ENCODE measurements at places on chromosomes 12 and 14.

DNA sequence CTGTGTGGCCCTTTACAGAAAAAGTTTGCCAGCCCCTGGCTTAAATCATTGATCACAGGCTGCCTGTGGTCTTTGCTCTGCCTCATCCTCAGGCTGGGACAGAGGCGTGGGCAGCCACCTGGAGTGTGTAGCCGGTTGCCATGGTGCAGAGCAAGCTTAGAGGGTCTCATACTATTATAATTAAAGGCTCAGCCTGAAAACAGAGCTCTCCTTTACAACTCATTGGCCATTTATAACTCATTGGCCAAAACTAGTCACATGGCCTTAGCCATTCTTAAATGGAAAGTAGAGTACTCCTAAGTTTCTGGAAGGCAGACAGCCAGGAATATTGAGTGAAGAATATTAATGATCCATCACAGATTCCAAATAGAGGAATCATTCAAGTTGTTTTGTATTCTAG lies 3.0 kb downstream of the HSP90B1 start:
- DNase-seq = no peak

GRCh38 chr14:90159146-90159545 lies 97.2 kb upstream of the PSMC1 start:
- no peak for DNase-seq

DNA sequence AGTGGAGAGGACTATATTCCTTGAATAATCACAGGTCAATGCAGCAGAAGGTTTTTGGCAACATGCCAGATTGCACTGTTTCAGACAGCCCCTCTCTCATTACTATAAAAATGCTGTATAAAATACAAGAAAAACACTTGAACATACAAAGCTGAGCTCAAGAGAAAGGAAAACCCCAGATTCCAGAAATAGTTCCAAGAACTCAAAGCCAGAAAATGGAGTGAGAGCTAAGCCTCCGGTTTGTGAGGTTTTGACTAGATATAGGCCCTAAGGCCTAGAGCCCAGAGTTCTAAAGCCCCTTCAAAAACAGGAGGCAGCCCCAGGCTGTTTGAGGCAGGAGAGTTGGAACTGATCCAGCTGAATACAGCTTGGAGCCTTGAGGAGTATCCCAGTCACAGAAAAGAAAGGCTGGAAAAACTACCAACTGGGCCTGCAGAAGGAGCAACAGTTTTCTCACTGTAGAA lies 29.4 kb upstream of the ACTN1 start:
- no peak for DNase-seq

- DNase-seq = no peak
These were observed 1.9 kb downstream of the ASCL1 start for GRCh38 chr12:102959391-102959790.

DNA sequence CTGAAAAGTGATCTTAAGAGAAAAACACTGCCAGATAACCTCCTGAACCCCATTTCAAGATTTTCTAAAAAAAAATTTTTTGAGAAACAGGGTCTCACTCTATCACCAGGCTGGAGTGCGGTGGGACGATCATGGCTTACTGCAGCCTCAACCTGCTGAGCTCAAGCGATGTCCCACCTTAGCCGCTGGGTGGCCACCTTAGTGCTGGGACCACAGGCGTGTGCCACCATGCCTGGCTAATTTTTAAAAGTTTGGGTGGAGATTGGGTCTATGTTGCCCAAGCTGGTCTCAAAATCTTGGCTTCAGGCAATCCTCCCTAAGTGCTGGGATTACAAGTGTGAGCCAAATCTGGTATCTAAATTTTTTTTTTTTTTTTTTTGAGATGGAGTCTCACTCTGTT lies 3.4 kb downstream of the PNMA1 start:
- DNase-seq = no peak

- no peak for DNase-seq
These were observed 107.5 kb downstream of the TMEM260 start for GRCh38 chr14:56687123-56687522.

- no peak for DNase-seq
These were observed 278.1 kb downstream of the SLC6A15 start for GRCh38 chr12:84634526-84634925.

DNA sequence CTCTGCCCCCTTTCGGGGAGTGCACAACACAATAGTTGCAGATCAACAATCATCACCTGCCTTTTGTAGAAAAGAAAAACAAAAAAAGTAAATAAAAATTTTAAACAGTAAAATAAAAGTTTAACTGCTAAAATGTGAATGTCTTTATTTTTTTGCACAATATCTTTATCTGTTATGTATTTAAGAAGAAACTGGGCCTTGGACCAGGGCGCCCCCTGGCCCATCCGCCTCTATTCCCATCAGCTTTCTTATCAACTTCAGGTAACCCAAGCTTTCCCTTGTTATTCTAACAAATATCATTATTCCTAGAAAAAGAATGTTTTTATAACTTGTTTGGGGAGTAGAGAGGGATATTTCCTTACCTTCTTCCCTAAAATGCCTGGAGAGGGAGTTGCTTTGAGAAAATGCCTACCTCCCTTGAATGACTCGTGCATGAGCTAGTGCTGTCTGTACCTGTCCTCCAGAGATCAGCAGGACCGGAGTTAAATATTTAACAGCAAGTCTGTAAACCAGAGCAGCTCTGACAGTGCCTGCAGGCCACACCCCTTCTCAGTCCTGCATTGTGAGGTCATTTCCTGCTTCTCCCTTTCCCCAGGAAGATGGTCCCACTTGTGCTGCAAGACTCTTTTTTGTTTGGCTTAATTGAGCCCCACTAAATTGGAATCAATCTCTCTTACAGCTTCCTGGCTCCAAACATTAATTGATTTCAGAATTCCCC lies 192.8 kb upstream of the RGS6 start:
- DNase-seq = no peak

DNA sequence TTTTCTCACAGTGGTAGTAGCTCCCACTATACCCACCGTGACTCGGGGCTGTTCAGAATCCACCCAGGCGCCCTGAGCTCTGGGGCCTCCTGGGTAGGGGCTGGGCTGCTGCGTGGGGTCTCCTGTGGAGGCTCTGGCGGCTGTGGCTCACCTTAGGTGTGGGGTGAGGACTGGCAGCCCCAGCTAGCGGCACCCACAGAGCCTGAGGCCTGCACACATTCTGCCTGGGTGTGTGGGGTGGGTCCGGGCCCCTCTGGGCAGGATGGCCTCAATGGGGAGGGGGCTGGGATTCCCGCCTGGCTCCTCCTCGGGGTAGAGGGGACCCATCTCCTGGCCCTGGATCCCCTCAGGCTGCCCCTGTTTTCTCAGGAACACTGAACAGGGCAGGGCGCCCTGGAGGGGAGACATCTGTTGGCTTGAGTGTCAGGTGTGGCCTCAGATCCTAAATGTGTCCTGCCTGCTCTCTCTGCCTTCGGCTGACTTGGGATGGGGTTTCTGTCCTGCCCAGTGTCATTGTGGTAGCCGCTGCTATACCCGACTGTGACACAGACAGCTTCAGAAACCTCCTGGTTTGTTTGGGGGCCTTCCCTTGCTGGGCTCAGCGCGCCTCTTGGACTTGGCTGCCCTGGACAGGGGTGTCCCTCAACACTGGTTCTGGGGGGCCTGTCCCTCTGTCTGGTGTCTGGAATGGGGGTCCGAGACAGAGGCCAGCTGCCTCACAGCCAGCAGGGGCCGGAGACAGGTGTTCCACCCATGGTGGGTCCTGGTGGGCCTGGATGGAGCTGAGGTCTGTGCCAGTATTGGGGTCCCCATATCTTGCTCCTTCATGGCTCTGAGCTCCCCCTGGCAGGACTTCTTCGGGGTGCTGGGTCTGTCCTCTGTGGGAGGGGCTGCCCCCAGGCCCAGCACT lies 354.9 kb downstream of the TMEM121 start:
- DNase-seq = no peak

GRCh38 chr12:42733911-42734310 lies 144.4 kb upstream of the PRICKLE1 start:
- DNase-seq = no peak

DNA sequence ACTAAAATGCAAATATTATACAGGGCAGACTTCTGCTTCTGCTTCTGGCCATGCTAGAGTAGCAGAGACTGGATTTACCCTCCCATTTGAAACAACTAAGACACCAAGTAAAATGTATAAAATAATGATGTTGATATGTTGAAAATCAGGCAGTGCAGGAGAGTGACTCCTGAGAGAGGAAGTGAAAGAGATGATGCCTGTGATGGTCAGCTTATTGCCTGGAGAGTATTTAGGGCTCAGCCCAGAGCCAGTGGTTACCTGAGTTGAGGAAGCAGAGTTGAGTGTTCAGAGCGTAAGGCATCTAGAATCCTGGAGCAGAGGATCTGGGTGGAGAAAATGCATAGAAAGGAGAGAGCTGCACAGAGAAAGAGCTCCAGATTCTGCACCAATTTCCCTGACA lies 131.8 kb upstream of the C14orf180 start:
- DNase-seq = no peak

DNA sequence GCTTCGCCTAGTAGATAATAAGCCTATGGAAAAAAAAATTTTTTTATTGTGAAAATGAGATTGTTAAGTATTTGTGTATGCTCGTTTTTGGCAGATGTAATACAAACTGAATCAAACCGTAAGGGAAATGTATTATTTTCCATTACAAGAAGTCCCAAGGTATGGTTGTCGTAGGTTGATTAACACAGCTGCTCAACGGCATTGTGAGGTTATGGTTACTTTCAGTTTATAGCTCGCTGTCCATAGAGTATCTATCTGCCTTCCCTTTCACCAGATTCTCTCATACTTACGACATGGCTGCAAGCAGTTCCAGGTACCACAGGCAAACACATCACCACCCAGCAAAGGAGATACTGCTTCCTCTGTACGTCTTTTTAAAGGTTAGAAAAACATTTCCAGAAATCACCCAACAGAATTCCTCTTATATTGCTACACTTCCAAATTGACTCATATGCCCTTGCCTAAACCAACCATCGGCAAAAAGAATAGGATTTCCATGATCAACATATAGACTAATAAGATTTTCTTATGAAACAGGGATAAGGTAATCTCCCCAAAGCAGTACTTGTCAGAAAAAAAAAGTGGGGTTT lies 338.6 kb downstream of the SYT1 start:
- DNase-seq = no peak

GRCh38 chr14:100523131-100523842 lies 63.9 kb downstream of the BEGAIN start:
- DNase-seq = no peak

GRCh38 chr12:7019043-7019569 lies 830 bp upstream of the LPCAT3 start:
- DNase-seq = no peak

DNA sequence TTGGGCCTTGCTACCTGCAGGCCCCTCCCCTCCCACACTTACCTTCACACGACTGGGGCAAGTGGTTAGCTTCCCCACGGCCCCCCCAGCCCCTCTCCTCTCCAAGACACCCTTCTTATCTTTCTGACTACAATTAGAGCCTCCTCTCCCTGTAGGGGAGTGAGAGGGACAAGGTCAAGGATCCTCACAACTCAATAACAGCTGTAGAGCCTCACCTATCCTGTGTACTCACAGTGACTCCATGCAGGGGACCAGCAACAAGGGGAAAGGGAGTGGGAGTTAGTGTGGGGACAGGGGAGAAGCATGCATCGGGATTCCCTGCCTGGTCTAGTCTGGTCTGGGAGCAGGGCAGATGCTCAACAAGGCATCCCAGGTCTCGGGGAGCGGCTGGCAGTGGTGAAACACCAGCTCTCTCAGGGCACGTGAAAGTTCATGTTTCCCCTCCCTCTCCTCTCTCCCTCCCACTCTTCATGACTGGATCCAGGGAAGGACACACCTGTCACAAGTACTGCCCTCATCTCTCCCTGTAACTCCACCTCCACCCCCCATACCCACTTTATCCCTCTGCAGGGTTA lies 45.3 kb downstream of the SMUG1 start:
- no peak for DNase-seq

GRCh38 chr12:2679068-2679815 lies 115.5 kb upstream of the FKBP4 start:
- no peak for DNase-seq

DNA sequence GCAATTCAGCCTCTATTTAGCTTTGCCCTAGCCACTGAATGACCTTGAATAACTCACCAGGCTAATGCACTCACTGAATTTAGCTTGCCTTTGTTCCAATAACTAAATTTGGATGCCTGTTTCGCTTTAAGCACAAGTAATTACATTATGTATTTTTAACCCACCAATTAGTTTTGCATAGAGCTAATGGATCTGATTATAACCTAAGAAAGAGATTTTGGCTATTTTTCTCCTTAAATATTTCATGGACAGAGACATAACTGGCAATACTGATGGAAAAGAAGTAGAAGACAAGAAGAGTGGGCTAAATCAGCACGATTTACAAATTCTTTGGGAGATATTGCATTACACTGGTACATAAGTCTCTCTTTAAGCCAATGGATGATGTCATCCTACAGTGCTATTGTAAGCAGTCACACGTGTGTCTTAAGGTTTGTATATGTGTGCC lies 85.7 kb downstream of the AKAP6 start:
- no peak for DNase-seq

GRCh38 chr12:105754313-105754712 lies 384.4 kb downstream of the NUAK1 start:
- no peak for DNase-seq

DNA sequence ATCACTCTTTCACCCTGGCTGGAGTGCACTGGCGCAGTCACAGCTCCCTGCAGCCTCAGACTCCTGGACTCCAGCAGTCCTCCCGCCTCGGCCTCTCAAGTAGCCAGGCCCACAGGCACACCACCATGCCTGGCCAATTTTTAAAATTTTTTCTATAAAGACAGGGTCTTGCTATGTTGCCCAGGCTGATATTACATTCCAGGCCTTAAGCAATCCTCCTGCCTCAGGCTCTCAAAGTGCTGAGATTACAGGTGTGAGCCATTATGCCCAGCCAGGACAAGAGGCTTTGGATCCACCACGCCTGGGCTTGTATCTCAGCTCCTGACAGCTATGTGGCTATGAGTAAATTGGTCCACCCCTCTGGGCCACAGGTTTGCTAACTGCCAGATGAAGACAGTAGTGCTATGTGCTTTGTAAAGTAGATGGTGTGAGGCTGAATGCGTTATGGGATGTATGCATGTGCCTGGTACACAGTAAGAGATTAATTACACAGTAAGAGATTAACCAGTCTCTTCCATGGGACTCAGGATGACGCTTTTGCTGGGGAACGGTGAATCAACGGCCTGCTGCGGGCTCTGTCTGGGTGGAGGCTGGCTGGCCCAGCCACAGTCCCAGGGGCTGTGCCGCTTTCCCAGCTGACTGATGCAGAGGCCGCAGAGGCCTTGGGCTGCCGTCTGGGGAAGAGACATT lies 53.3 kb upstream of the NCOR2 start:
- no peak for DNase-seq

DNA sequence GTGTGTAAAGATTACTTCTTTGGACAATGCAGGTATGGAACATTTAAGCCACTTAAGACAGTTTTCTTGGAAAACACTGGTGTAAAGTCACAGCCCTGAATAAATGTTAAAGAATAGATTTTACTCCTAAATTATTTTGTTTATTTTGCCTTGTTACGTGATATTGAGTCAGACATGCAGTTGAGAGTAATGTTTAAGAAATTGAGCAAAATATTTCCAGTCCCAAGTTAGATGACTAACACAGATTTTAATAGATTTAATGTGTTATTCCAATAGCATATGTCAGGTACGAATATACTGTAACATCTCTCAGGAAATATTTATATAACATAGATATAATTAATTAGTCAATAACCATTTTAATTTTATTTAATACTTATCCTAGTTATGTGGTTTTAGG lies 1361.7 kb downstream of the FSCB start:
- DNase-seq = no peak

All from CMK (cell line).